Cortex of kidney (tissue), 1 donor: ENCODE measurements at places on chromosomes 4 and X.

- no peak for DNase-seq
Measured at GRCh38 chr4:153020457-153020856, 84.3 kb downstream of the FHDC1 start.

DNA sequence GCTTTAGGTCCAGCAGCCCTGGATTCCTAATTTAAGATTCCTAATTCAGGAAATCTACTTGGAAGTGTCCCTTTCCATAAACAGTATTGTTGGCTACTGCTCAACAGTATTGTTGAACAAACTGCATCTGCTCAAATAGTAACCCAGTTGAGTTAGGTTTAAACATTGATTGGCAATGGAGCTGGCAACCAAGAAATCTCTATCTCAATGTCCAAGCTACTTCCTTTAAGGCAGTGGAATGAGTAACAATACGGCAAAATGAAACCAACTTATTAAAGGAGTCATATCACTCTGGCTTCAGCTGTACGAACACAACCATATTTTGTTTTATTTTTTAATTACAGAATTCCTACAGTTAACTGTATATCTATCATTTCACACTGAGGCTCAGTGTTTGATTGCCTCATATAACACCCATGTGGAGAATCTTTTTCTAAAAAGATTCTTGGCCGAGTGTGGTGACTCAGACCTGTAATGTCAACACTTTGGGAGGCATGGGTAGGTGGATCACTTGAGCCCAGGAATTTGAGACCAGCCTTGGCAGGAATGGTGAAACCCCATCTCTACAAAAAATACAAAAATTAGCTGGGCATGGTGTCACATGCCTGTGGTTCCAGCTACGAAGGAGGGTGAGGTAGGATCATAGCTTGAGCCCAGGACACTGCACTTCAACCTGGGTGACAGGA, 71.7 kb upstream of the IL13RA1 start:
- no peak for DNase-seq

GRCh38 chr4:175412161-175412560, 399.9 kb downstream of the GPM6A start:
- no peak for DNase-seq

DNA sequence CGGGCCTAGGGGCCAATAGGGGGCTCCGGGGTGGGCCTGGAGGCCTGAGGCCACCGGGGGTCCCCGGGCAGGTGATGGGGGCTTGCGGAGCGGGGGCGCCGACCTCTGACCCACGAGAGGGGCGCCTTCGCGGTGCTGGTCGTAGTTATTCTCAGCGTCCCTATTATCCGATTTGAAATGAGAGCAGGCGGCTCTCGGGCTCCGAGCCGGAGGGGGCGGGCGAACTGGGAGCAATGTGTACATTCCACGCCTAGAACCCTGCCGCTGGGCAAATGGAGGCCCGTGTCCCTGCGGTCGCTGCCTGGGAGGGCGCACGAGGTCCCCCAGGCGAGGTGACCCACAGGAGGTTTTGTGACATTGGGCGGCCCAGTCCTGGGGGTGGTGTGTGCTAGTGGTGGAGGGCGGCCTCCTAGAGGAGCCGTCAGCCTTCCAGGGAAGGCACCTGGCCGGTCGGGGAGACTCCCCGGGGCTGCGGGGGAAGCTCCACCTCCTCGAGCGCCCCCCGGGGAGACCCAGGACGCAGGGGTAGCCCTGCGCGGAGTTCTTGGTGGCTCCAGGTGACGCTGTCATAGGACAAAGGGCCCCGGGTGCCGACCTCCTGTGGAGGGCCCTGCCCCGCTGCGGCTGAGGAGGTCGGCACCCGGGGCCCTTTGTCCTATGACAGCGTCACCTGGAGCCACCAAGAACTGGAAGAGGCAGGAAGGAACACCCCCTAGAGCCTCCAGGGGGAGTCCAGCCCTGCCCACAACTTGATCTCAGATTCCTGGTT, 102.6 kb upstream of the PRKX start:
- DNase-seq: no peak

GRCh38 chrX:19789376-19789775, 98.0 kb downstream of the SH3KBP1 start:
- DNase-seq: no peak
